Right lobe of liver (tissue), 6 donors: ENCODE measurements at places on chromosomes 1 and 21.

DNA sequence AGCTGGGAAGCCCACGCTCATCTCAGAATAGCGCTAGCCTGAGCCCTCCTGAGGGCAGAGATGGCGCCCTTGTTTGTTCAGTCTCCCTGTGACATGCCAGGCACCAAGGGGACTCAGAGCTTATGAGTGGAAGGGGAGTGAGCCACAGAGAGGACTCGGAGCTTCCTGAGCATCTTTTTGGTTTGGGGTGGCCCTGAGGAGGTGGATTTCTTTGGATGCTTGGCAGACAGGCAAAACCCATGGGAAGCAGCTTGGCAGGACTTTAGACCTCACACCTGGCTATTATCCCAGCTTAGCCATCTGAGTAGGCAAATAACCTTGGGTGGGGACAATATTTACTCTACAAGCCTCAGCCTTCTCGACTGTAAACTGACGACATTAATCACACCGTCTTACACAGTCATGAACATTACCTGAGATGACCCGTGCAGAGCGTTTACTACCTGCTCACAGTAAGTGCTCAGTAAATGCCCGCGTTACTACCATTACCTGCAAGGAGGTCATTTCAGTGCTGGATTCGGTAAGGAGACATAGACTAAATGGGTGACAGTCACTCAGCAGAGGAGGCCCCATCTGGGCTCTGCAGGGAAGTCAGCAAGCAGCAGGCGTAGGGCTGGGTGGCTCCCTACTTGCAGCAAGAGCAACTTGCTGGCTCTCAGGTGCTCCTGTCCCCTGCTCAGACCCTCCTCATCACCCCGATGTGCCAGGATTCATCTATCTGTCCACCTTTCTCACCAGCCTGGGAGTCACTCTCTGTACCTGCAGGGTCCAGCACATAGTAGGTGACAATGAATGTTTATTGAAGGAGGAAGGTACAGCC lies 54.9 kb downstream of the KLHDC7A start:
- no peak for DNase-seq

DNA sequence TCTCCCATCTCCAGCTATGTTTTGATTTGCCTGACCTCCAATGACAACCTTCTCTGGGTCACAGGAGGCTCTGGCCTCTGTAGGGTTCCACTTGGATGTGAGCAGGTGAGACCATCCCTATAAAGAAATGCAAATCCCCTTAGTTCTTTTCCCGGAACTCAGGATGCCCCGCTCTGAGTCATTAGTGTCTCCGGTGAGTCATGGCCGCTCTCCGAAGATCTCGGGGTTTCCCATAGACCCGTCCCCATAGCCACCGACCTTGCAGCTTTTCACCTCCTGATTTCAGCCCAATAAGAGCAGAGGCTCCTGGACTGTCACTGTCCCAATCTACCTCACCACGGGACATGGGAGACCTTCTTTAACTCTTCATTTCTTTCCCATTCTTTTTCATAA lies 98.2 kb downstream of the PGBD5 start:
- no peak for DNase-seq

GRCh38 chr1:230567221-230567575 lies 75.1 kb upstream of the COG2 start:
- DNase-seq, result no peak

DNA sequence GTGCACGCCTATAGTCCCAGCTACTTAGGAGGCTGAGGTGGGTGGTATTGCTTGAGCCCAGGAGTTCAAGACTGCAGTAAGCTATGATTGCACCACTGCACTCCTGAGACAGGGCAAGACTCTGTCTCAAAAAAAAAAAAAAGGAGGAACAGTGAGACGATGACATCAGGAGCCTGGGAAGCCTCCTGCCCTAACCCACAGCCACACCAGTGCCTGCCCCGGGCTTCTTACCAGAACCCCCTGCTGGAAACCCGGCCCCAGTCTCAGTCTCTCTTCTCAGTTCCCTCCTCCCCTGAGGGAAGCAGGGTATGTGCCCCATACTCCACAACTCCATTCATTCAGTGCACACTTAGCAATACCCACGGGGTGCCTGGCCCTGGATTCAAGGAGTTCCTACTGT lies 9.1 kb downstream of the COL8A2 start:
- no peak for DNase-seq
